ENCODE measurements at places on chromosomes 16 and 17.

DNA sequence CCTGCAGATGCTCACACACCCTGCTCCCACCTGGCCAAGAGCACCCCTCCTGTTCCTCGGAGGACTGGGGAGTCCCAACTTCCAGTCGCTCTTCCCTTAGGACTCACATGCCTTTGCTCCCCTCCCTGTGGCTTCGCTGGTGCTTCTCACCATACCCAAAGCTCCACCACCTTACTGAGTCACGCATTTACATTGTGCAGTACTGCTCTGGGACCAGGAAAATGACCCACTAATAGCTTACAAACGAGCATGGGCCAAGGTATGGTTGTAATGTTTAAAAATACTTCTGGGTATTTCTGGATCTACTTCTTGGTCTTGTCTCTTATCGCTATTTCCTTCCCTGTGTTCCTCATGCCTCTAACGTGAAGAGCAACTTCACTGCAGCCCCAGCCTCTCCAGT, 41.0 kb upstream of the CDRT4 start:
- no peak for DNase-seq

GRCh38 chr17:34712481-34713195, 133.3 kb downstream of the TMEM132E start:
- DNase-seq: no peak

GRCh38 chr16:89583895-89584644, 8.5 kb downstream of the CPNE7 start:
- no peak for DNase-seq

GRCh38 chr17:58314706-58315015, 13.9 kb downstream of the TSPOAP1 start:
- no peak for DNase-seq

DNA sequence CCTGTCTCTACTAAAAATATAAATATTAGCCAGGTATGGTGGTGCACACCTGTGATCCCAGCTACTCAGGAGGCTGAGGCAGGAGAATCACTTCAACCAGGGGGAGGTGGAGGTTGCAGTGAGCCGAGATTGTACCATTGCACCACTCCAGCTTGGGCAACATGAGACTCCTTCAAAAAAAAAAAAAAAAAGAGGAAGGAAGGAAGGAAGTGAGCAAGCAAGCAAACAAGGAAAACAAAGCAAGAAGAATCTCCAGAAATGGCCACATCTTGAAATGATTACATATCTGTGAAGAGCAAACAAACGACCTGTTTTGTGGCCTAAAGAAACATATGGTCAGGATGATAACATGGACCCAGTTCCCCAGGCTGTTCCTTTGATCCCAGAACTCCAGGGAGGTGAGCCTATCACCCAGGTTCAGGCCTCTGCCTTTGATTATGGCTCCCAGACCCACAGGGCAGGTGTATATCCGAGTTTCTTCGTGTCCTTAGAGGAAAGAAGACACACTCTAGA, 8.9 kb downstream of the ACOX1 start:
- no peak for DNase-seq
